H1 (cell line): ENCODE measurements at places on chromosomes 7 and 10. TPM values are rescaled to one million over a fixed set of nuclear protein-coding genes. Genes with fewer than 3 reads are reported as not detected.
A peak's percentile ranks its signal among the peaks of the same experiment; 100 is the strongest.

DBF4 gene
- 78.9 and 82.4 TPM in 2 replicates for total RNA-seq

GIMAP1 gene
- not detected in 2 replicates for total RNA-seq

GRCh38 chr7:159075563-159076238 lies 69.0 kb downstream of the VIPR2 start:
- no peak for DNase-seq
- no peaks in the 10 kb centered on the region for H3K36me3 ChIP-seq
- no peaks in the 10 kb centered on the region for H3K27me3 ChIP-seq
- H3K27ac ChIP-seq = no peak overlapping the region
- H3K4me3 ChIP-seq = no peak overlapping the region

- no peak overlapping the region for H3K4me3 ChIP-seq
- no peaks in the 10 kb centered on the region for H3K36me3 ChIP-seq
- H3K4me1 ChIP-seq = no peaks in the 10 kb centered on the region
- no peak for DNase-seq
- no peak overlapping the region for H3K27ac ChIP-seq
These were observed 359.6 kb downstream of the ARL4A start for GRCh38 chr7:13047061-13047460.

DNA sequence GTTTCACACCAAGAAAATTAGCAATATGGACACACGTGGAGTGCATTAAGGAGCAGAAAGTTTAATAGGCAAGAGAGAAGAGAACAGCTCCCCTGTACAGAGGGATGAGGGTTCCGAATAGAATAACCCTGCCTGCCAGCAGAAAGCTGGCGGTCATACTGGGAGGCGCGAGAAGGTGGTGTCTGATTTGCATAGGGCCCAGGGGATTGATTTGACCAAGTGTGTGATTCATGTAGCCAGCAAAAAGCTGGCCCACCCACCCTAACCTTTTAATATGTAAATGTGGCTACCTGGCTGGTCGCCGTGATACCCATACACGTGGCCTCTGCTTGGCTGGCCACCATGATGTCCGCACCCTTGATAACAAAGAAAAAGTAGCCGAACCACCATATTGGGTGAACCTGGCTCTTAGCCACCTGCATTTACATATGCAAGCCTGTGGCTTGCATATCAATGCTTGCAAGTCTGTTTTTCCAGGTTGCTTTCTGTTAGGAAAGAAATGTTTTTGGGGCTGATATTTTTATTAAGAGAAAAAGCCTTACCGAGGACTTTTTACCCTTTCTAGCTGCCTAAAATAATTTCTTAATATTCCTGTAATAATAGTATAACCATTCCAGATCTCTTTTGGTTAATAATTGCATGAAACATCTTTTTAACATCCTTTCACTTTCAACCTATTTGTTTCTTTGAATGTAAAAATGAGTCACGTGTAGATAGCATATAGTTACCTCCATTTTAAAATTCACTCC lies 20.5 kb upstream of the VWDE start:
- H3K27ac ChIP-seq = peak overlapping the region; percentile 74
- H3K4me1 ChIP-seq = no peaks in the 10 kb centered on the region; the same call in 1 of the 2 replicates
- no peaks in the 10 kb centered on the region for H3K36me3 ChIP-seq
- DNase-seq = peak; percentile 74
- H3K4me3 ChIP-seq = no peak overlapping the region

GRCh38 chr10:102109166-102110116 lies 10.7 kb downstream of the LDB1 start:
- no peak for DNase-seq
- H3K4me1 ChIP-seq = peaks cover 10% of the 10 kb centered on the region
- H3K27ac ChIP-seq = no peak overlapping the region
- no peaks in the 10 kb centered on the region for H3K27me3 ChIP-seq

DNA sequence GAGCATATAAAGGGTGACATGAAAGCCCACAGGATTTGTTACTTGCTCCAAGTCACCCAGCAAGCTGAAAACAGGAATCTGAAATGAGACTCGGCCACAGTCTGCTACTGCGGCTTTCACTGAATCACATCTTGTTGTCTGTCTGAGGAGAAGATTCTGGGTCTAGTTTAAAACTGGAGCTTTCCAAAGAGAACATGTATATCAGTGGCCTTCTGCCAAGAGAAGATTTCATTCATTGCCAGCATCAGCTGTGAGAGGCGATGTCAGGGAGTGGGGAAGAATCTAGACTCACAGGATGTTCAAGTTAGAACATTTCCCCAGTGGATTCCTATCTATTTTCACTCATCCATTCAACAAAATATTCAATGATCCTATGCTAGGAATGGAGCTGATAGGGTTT lies 122.8 kb downstream of the GALNT17 start:
- peaks cover 15% of the 10 kb centered on the region for H3K4me1 ChIP-seq
- H3K27me3 ChIP-seq = no peaks in the 10 kb centered on the region
- H3K27ac ChIP-seq = no peak overlapping the region
- no peak for DNase-seq
- H3K4me3 ChIP-seq = no peak overlapping the region
